Stimulated activated CD8-positive, alpha-beta memory T cell treated with anti-CD3 and anti-CD28 coated beads, Interleukin-15, amount 100 ng/mL, for 48 hours (primary cell): ENCODE measurements at places on chromosomes 7 and 10.

- no peak for DNase-seq
These were observed 10.2 kb upstream of the TMEM254 start for GRCh38 chr10:80068270-80068669.

DNA sequence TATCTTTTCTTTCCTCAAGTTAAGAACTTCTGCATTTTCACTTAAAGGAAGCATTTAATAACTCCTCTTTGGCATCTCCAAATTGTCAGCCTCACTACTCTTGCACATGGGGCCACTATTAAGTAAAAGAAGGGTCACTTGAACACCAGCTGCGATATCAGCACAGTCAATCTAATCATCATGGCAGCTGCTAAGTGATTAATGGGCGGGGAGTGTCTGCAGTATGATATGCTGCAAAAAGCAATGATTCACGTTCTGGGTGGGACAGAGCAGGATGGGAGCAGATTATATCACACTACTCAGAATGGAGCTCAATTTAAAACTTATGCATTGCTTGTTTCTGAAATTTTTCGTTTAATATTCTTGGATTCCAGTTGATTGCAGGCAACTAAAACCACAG, 447.4 kb upstream of the PFKP start:
- no peak for DNase-seq

GRCh38 chr10:95309958-95310357, 19.2 kb upstream of the PDLIM1 start:
- DNase-seq: no peak

GRCh38 chr7:94436018-94436604, 41.4 kb downstream of the COL1A2 start:
- peak; percentile 15 for DNase-seq

DNA sequence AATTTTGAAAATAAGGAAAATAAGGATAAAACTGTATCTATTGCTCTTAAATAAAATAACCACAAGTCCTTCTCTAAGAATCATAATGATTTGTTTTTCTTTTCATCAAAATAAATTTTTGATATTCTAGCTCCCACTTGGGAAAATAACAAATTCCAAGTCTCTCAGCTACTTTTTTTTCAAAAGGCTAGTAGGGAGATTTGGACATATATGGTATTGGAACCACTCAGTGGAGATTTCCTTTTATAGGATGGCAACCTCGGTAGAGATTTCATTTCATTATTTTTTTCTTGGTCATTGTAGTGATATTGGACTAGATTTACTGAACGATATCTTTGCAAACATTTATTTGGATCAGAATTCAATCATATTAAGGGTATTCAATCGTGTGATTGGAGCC, 69.5 kb upstream of the PRKG1 start:
- no peak for DNase-seq

DNA sequence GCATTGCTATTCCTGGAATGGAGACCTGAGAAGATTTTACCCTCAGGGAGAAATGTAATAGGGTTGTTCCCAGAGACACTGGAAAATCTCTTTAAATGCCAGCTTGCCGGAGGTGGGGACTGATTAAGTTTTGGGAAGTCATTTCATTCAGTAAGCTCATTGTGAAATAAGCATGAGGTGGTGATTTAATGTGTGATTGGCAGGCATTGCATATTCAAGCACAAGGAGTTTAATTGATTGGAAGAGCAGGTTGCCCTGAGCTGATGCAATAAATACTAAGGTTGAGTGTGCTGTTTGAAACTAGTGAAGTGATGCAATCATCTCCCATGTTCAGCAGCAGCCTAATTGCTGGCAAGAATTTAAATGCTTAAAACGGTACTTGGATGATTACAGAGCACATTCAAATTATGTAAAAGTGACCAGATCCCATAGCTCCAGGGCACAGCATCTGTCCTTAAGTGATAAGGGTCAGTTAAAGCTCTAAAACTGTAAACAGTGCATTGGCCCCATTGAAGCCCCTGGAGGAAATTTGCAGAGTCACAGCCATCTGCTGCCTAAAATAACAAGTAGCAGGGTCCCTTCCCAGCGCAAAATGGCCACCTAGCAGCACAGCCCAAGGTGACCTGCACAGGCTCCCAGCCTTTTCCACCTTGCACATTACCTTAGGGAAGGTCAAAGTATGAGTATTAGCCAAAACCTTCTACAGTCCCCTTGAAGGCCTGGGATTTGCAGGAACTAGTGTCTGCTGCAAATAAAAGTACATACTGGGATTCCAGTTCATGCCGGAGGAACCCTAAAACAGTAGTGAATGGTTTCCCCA, 92.1 kb downstream of the CCDC71L start:
- DNase-seq: no peak

- no peak for DNase-seq
These were observed 64.0 kb downstream of the MTPAP start for GRCh38 chr10:30284865-30285594.

GRCh38 chr10:91797048-91797690, 1.1 kb upstream of the TNKS2 start:
- DNase-seq: no peak

- no peak for DNase-seq
These were observed 211.2 kb downstream of the C7orf25 start for GRCh38 chr7:42700406-42701327.

- no peak for DNase-seq
These were observed 358.8 kb upstream of the MEOX2 start for GRCh38 chr7:16045296-16045695.

- no peak for DNase-seq
These were observed 192.5 kb downstream of the ELFN1 start for GRCh38 chr7:1862560-1862959.

DNA sequence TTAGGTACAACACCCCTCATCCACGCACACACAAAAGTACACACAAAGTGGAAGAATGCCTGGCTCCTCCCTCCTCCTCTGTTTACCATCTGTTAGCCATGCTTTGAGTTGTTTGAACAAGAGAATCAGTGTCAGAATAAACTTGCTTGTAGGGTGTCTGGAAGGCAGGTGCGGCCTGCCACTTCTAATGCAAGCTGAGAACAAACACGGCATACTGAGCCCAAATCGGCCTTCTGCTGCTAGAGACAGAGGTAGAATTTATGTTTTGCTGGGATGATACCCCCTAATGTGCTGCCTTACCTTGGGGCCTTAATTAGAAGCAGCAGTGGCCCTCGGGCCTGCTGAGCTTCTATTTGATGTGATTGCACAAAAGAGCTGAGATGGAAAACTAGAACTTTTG, 24.9 kb upstream of the FAM180A start:
- DNase-seq: no peak

DNA sequence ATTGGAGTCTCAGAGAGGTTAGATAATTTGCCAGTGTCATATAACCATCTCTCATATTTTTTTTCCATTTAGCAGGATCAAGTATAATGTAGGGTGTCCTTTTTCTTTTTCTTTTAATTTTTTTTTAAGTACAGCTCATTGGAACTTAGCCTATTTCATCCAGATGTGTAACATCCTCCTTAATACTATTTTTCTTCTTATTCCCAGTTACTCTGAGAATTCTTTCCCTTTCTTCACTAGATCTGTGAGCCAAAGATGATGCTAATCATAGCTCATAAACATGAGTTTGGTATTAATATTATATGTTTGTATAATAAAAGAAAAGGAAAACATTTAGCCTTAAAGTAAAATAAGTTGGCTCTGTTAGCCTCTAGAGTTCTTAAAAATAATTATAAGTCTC, 32.8 kb downstream of the PPP1R9A start:
- DNase-seq: no peak

GRCh38 chr7:36002900-36003299, 150.2 kb upstream of the EEPD1 start:
- DNase-seq: no peak

DNA sequence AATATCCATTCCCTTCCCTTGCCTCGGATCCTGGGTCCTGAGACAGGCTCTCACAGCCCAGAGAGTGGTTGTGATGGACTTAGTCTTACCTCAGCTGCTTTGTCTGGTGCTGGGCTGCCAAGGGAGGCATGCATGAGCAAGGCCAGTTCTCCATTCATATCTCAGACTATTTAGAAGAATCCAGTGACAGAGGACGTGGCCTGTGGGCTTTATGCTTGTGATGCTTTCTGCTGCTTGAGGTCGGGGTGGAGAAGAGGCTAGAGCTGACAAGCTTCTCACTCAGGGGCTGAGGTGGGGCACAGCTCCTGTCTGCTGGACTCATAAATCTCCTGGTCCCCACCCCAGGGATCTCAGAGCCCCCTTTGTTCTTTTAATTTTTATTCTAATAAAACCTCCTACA, 66.8 kb downstream of the DNAJC12 start:
- no peak for DNase-seq

- DNase-seq: no peak
These were observed 259.8 kb upstream of the SEMA3A start for GRCh38 chr7:84454174-84454959.

- no peak for DNase-seq
These were observed 77.7 kb downstream of the OSBPL3 start for GRCh38 chr7:24902276-24902675.

- DNase-seq: no peak
These were observed 988 bp upstream of the EN2 start for GRCh38 chr7:155456738-155457543.

DNA sequence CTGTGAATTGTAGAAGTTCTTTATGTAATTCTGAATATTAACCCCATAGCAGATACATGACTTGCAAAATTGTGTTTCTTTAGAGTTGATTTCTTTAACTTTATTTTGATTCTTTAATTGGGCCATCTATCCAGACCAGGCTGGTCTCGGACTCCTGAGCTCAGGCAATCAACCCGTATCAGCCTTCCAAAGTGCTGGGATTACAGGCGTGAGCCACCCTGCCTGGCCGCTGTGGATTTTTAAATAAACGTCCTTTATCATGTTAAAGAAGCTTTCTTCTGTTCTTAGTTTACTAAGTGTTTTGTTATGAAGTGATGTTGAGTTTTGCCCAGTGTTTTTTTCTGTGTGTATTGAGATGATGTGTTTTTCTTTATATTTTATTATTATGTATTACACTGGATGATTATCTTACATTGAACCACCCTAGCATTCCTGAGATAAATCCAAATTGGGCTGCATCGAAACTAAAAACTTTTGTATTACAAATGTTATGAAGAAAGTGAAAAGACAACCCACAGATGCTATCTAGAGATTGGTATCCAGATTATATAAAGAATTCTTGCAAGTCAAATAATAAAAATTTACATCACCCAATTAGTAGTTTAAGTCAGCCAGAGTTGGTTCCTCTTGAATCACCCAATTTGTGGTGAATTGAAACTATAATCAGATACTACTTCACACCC, 118.1 kb downstream of the TPST1 start:
- no peak for DNase-seq
